NB4 (cell line): ENCODE measurements at places on chromosomes 5 and 9.
A peak's percentile ranks its signal among the peaks of the same experiment; 100 is the strongest.

DNA sequence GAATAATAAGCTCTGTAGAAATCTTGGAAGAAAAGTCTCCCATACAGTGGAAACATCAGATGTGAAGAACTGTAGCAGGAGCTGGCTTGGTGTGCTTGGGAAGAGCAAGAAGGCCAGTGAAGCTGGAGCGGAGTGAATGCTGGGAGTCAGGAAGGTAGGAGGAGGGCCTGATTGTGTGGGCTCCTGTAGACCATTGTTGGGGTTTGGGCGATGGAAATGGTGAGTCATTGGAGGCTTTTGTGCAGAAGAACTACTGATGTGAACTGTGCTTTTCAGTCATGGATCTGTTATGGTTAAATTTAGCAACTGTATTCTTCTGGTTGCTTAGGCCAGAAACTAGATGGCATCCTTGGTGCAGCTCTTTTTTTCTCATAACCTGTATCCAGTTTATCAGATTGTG, 2.3 kb downstream of the ICE1 start:
- peak; percentile 29 for DNase-seq

- no peak for DNase-seq
Measured at GRCh38 chr9:73265876-73266275, 114.2 kb downstream of the ANXA1 start.

- no peak for DNase-seq
Measured at GRCh38 chr5:34656700-34657273, 659 bp downstream of the RAI14 start.

GRCh38 chr9:68980341-68980914, 33.5 kb downstream of the PRKACG start:
- DNase-seq: no peak

GRCh38 chr9:91534374-91534773, 110.7 kb upstream of the NFIL3 start:
- no peak for DNase-seq
